Stimulated activated CD8-positive, alpha-beta memory T cell treated with anti-CD3 and anti-CD28 coated beads, Interleukin-2, amount 100 ng/mL, for 48 hours (primary cell): ENCODE measurements at places on chromosomes 3 and 15.

DNA sequence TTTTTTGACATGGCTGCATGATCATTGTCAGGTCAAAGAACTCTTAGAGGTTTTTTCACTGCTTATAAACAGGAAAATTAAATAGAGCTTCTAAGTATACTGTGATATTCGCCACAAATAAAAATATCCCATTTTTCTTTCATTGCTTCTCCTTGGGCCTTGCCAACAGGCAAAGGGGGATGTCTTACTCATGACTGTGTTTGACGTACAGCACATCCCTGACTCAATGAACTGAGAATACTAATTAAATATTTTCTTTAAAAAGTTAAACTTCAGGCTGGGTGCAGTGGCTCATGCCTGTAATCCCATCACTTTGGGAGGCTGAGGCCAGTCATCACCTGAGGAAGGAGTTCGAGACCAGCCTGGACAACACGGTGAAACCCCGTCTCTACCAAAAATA is 41.4 kb upstream of the CCDC80 start:
- DNase-seq = no peak

DNA sequence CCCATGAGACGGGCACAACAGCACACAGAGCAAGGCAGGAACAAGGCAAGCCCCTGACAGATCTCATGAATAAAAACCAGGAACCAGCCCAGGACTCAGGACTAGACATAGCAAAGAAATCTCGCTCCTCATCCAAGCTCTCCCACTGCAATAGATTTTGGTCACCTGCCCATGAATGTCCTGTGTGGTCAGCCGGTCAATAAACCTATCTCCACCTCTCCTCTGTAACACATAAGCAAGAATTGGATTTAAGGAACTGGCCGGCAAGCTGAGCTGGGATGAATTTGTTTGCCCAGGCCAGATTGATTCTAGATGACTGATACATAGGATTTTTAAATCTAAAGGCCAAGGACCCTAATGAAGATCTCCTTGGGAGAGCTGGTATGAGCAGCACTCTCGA is 46.3 kb upstream of the SMAD3 start:
- DNase-seq = no peak

- DNase-seq = no peak
Observed at GRCh38 chr15:29826908-29827820, 4.9 kb upstream of the TJP1 start.

GRCh38 chr3:146555311-146555710 is 10.9 kb upstream of the PLSCR1 start:
- no peak for DNase-seq

DNA sequence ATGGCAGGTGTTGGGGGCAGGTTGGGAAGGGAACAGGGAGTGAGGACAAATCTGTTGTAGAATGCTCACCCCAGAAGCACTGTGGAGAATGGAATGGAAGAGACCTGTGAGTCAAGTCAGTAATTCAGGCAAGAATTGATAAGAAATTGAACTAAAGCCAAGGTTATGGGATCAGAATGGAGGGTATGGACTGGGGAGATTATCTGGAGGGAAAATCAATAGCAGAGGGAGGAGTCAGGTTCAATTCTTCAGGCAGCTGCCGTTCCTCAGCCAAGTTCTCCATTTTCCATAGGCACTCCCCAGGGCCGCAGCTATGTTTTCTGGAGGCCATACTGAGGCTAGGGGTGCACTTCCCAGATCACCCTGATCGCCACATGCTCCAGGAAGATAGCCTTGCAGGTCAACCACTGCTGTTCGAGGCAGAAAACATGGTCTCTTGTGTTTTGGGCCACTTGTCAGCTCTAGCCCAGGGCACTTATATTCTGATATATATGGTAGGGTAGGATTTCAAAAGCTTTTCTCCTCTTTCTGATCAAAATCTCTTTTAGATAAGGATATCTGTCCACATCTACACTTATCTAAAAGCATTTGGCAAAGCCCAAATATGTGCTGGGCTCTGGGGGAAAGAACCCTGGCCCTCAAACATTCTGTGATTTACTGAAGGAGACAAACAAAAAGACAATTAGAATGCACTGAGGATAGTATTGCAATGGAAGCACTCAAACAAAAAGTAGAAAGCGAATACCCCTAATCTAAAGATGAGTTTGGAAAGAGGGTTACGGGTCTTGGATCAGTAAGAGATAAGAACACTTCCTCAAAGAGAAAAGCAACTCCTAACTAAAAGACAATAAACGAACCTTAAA is 92.3 kb downstream of the TMEM212 start:
- DNase-seq = no peak

GRCh38 chr3:63795438-63795837 is 23.7 kb upstream of the C3orf49 start:
- no peak for DNase-seq

GRCh38 chr3:2921903-2922302 is 188.3 kb downstream of the IL5RA start:
- DNase-seq = no peak

DNA sequence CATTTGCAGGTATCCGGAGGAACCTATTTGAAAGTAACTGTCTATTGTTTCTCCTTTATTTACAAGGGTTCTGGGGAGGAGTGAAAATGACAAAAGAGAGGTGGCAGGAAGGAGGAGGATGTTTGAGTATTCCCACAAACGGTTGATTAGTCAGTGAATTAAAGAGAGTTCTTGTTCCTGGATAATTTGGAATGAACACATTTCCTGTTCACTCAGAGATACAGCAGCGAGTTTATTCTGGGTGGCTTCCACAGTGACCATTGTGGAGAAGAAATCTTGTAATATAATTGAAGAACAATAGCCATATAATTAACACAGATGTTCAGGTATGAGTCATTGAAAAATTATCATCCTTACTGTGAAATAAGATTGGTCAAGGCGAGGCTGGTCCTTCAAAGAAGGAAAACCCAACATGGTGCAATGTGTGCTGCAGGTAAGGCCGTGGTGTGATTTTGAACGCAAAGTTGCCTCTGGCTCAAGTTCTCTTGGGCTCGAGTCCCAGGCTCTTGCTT is 77.3 kb downstream of the NFKBIZ start:
- no peak for DNase-seq

DNA sequence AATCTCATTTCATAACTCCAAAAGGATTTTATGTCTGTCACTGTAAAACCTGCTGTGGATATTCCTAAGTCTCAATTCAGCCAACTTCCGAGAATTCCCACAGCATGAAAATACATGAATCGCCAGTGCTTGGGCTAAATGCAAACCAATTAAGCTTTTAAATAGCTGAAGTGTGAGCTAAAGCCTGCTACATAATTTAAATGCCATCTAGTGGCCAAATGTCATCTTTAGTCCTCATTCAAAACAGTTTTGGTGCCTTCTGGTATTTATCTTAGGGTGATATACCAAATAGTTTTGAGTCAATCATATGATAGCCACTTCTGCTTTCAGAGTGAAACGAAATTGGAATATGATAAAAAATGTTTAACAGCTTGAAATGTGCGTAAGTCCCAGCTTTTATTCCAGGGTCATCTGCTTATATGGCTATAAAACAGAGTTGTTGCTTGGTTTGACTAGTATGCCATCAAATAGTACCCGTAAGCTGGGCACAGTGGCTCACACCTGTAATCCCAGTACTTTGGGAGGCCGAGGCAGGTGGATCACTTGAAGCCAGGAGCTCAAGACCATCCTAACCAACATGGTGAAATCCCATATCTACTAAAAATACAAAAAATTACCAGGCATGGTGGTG is 41.8 kb upstream of the CCNL1 start:
- no peak for DNase-seq

DNA sequence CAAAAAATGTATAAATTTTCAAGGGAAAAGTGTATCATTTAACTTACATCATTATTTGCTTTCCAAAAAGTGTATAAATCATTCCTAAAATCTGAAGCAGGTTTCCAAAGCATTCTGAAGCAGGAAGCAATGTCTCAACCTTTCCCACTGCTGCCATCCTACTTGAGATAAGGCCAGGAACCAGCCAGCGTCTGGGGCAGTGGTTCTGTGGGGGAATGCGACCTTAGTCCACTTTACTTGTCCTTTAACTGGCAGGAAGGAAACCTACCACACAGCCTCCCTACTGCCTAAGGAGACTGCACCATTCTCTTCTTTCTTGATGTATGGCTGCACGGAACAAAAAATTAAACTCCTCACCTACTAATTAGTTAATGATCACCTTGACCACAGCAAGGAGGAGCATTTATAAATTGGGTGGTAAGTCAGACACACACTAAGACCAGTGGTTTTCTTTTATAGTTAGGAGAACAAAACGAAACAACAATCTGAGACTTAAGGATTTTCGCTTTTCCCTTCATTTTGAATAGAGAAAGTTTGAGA is 3.7 kb downstream of the SORD start:
- DNase-seq = no peak
